ENCODE measurements at places on chromosomes 2 and 18.

GRCh38 chr18:24840051-24840450 is 379.6 kb downstream of the HRH4 start:
- DNase-seq: no peak

DNA sequence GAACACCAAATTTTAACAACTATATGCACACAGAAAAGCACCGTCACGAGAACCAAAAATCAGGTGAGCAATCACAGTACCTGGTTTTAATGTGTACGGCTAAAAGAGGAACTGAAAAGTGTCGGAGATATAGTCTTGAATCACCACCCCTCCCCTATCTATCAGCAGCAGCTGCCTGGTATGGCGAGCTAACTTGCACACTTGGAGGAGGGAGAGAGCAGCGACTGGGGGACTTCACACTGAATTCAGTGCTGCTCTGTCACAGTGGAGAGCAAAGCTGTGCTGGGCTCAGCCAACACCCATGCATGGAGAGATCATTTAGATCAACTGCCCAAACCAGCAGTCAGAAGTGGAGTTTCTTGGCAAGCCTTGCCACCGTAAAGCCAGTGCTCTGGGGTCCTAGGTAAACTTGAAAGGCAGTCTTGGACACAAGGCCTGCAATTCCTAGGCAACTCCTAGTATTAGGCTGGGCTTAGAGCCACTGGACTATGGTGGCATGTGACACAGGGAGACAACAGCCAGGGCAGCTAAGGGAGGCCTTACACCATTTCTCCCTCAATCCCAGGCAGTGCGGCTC is 89.2 kb upstream of the CD226 start:
- DNase-seq: peak; percentile 28

DNA sequence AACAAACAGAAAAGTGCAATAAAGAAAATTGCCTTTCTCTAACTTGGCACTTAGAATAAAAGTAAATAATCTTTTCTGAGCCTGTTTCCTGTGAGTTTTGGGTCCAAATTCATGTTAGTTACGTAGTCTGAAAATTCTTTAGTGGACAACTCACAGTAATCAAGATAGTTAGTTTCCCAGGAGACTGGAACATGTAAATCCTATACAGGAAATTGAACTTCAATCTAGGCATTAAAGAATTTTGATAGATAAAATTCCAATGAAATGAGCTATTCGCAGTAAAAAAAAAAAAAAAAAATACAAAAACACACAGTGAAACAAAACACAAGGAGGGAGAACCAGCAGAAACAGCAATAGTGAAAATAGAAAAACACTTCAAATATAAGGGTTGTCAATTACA is 83.8 kb upstream of the REG3G start:
- DNase-seq: no peak

DNA sequence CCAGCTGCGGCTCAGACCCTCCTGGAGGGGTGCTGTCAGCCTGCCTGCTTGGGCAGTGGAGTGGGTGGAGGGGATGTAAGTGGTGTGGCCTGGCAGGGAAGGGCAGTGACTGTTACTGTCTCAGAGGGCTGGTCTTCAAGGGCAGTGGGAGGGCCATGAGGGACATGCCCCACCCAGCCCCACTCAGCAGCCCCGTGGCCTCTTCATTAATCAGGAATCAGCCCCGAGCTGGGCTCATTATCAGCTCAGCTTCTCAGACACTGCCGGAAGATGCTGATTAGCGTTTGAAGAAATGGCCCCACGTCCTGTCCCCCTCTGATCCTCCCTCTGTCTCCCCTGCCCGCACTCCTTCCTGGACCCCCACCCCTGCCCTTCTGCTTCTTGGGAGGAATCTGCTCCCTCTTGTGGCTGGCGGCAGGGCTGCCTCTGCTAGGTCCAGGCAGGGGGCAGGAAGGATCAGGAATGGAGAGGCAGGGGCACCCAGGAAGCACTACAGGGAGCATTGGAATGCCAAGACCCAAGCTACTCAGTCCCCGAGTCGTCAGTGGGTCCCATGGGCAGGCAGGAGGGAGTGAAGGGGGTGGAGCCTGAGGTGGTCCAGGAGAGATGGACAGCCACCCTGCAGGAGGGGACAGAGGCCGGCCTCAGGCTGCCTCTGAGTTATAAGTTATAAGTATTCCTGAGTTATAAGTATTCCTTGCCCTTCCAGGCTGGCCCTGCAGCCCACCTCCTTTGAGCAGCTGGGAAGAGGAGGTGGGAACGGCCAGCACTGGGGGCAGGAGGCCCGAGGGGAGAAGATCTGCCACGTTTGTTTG is 7.0 kb downstream of the ASIC4 start:
- no peak for DNase-seq

- DNase-seq: no peak
These were observed 1.8 kb downstream of the DNAJC10 start for GRCh38 chr2:182717816-182718215.

GRCh38 chr2:70549962-70550361 is 3.7 kb downstream of the TGFA start:
- no peak for DNase-seq

- DNase-seq: no peak
These were observed 857.4 kb upstream of the CDH2 start for GRCh38 chr18:29034113-29034856.

- DNase-seq: no peak
These were observed 1237.1 kb downstream of the LRP1B start for GRCh38 chr2:140893685-140894084.

- DNase-seq: no peak
These were observed 4.1 kb upstream of the PRR30 start for GRCh38 chr2:27143285-27143684.

Measured in nucleus accumbens (tissue), 56 donors.